ENCODE measurements at places on chromosomes 3 and 15. TPM values are rescaled to one million over a fixed set of nuclear protein-coding genes. Genes with fewer than 3 reads are reported as not detected.

The CHRNA5 gene
- total RNA-seq: 39.4 TPM

The ISLR2 gene
- total RNA-seq: not detected

The SI gene
- not detected for total RNA-seq

The SST gene
- total RNA-seq: not detected

The MUC20 gene
- total RNA-seq: 0.17 TPM

The CPLX3 gene
- total RNA-seq: not detected

The WDR93 gene
- not detected for total RNA-seq

The OXTR gene
- 0.27 TPM for total RNA-seq

The SLC9A9 gene
- 9.7 TPM for total RNA-seq

The CFAP100 gene
- not detected for total RNA-seq

The ZDHHC23 gene
- total RNA-seq: 5.1 TPM

The WDR72 gene
- 11.5 TPM for total RNA-seq

The CKMT1B gene
- 0.95 TPM for total RNA-seq

The OIP5 gene
- 40.1 TPM for total RNA-seq

The SPG21 gene
- total RNA-seq: 63.9 TPM

The CHRM5 gene
- total RNA-seq: not detected

The GLCE gene
- total RNA-seq: 23.2 TPM

The LRRIQ4 gene
- total RNA-seq: not detected

The MESP1 gene
- total RNA-seq: 0.47 TPM

The GOLGA8R gene
- not detected for total RNA-seq

The NCKIPSD gene
- total RNA-seq: 21.1 TPM

The KPNA1 gene
- 67.2 TPM for total RNA-seq

The PIGB gene
- total RNA-seq: 26.2 TPM

The STARD5 gene
- total RNA-seq: 3.2 TPM

The IQCF5 gene
- not detected for total RNA-seq

The ZBBX gene
- 1.0 TPM for total RNA-seq

The CP gene
- total RNA-seq: 2.6 TPM

The PHLDB2 gene
- 28.9 TPM for total RNA-seq

The GOLGA8A gene
- 2.1 TPM for total RNA-seq

The SMAD6 gene
- total RNA-seq: 3.4 TPM

The EPHB3 gene
- 1.0 TPM for total RNA-seq

The PLCH1 gene
- 0.62 TPM for total RNA-seq

The KNG1 gene
- not detected for total RNA-seq

The FNDC3B gene
- total RNA-seq: 65.8 TPM

The SPINK8 gene
- not detected for total RNA-seq

The LEKR1 gene
- 11.5 TPM for total RNA-seq

The PPP1R14D gene
- total RNA-seq: not detected

The GOLGA8J gene
- total RNA-seq: not detected

The RTP4 gene
- total RNA-seq: 16.6 TPM

The GOLGA8F gene
- 0.02 TPM for total RNA-seq

The SUSD5 gene
- total RNA-seq: not detected

The CLRN1 gene
- total RNA-seq: not detected

The COL7A1 gene
- total RNA-seq: 7.0 TPM

The COLQ gene
- total RNA-seq: not detected

The PROK2 gene
- not detected for total RNA-seq

The MUC4 gene
- not detected for total RNA-seq

The EDC3 gene
- total RNA-seq: 6.1 TPM

The TMEM40 gene
- total RNA-seq: 0.10 TPM

All from H4 (cell line).